ENCODE measurements at places on chromosomes 2 and 18. TPM values are rescaled to one million over a fixed set of nuclear protein-coding genes. Genes with fewer than 3 reads are reported as not detected.
A peak's percentile ranks its signal among the peaks of the same experiment; 100 is the strongest.

The ALLC gene
- total RNA-seq = not detected

The IL1R2 gene
- total RNA-seq = 3.9 TPM

The COL3A1 gene
- total RNA-seq = not detected

The CDCA7 gene
- total RNA-seq = 55.4 TPM

The CRYGC gene
- total RNA-seq = not detected

The IMPACT gene
- total RNA-seq = 6.1 TPM

The EMILIN2 gene
- total RNA-seq = 48.0 TPM

The ZNF512 gene
- total RNA-seq = 14.4 TPM

The VAMP8 gene
- total RNA-seq = 92.3 TPM

The DNAJC5G gene
- not detected for total RNA-seq

The CCDC121 gene
- 0.99 TPM for total RNA-seq

DNA sequence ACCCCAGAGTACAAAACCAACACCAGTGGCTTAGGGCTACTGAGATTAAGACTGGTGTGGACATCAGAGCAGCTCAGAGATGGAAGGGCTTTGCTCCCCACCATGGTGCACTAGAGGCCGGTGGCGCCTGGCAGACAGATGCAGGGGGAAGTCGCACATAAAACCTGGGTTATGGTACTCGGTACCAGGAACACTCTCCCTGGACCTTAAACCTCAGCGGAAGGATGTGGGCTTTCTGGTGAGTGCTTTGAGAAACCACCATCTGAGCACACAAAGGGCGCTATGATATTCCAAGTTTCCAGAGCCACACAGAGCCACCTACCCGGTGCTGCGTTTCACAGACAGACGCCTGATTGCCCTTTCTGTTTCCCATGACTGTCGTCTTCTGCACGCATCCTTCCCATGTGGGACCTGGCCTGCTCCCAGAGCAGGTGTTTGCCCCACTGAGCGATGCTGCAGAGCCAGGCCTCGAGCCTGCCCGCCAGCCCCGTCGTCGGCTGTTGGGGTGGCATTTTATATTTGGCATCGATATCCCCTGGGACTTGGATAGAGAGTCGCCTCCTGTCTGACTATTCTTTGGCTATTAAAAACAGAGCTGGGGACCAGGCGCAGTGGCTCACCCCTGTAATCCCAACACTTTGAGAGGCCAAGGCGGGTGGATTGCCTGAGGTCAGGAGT lies 89.5 kb upstream of the ODC1 start:
- no peak for DNase-seq

GRCh38 chr2:31107591-31108300 lies 30.5 kb downstream of the GALNT14 start:
- DNase-seq = no peak

- no peak for DNase-seq
Measured at GRCh38 chr2:233062946-233063268, 2.8 kb downstream of the INPP5D start.

GRCh38 chr2:176907341-176907740 lies 305.3 kb upstream of the HNRNPA3 start:
- DNase-seq = no peak

DNA sequence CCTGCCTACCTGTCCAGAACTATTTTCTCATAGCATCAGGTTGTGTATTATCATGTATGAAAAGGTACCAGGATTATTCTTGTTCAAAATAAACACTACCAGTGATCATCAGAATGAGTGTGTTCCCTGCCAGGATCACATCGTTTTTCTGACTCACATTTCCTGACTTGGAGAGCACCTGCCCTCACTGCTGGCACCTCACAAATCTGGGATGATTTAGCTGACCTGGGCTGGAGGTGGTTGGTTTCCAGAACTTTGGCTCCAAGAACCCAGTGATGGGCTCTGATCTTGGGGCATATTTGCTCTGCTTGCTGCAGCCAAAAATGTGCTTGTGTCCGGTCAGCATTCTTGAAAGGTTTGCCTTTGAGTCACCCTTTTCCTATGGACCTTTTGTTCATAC lies 836.3 kb upstream of the ACVR2A start:
- DNase-seq = no peak

- DNase-seq = no peak
Measured at GRCh38 chr2:239197146-239197545, 203.7 kb downstream of the HDAC4 start.

DNA sequence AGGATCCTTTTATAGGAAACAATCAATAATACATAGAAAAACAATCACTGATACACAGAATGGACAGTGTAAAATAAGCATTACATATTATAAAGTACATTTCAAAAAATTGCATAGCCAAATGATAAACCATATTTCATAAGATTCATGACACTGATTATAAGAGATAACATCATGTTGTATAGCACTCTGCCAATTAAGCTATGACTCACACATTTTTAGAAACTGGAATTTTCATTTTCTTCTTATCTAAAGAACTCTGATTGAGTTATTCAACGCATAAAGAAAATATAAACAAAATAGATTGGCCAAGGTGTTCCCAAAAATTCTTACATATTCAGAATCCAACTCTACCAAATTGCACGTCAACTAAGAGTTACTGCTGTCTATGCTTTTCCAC lies 5.9 kb downstream of the EPB41L3 start:
- DNase-seq = no peak

- DNase-seq = peak; percentile 68
Measured at GRCh38 chr2:225471482-225471881, 72.0 kb downstream of the NYAP2 start.

DNA sequence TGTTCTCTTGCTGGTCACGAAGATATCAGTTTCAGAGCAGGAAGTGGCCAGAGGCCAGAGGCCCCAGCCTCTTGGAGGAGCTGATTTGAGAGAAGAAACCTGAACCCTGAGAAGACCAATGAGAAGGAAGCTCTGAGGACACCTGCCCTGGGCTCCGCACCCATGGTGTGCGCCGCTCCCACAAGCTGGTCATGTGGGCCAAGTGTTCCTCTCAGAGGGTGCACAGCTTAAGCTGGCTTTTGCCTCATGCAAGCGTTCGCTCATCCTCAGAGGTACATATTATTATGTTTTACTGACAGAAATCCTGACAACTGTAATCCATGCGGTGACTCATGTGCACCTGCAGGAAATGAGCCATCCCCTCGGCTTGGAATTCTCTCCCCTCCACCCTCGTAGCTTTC lies 316.1 kb upstream of the MYT1L start:
- peak; percentile 10 for DNase-seq

DNA sequence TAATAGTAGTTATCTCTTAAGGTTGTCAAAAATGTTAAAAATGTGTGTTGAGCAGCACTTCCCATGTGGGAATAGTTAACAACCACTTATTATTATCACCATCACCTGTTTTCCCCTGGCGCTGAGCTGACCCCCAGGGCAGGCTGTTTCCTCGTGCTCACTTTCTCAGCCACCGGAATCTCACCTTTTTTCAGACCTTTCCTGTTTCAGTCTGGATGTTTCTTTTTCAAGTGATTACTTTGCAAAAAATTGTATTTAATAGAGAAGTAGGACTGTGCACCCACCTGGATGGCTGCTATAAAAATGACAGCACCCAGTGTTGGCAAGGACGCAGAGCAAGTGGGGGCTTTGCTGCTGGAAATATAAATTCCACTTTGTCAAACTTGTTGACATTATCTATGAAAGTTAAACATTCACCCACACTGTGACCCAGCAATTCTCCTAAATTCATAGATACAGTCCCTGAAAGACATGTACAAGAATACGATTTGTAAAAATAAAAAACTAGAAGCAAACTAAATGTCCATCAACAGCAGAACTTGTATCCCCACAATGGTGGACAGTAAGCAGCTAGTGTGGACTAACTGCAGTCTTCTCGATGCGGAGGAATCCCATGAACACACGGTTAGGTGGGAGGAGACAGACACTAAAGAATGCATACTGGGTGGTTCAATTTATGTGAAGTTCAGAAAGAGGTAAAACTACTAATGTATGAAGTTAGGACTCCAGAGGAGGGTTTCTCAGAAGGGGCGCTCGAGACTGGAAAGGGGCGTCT lies 66.5 kb downstream of the SOWAHC start:
- DNase-seq = peak; percentile 73

GRCh38 chr2:220185766-220186305 lies 558.4 kb downstream of the SLC4A3 start:
- no peak for DNase-seq

- DNase-seq = no peak
Measured at GRCh38 chr2:232416521-232417470, 10.2 kb downstream of the ALPG start.

- peak; percentile 32 for DNase-seq
Measured at GRCh38 chr2:66013456-66013855, 421.5 kb upstream of the MEIS1 start.

DNA sequence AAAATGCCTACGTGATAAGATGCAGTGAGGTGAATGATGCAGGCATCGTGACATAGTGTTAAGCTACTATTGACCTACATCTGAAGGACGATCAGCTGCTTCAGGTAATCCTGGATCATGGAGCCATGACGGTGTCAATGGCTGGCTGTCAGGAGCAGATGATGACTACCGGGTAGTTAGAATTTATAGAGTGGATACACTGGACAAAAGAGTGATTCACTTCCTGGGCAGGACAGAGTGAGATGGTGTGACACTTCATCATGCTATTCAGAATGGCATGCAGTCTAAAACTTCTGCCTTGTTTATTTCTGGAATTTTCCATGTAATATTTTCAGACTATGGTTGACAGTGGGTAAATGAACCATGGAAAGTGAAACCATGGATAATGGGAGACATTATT lies 29.5 kb downstream of the METTL8 start:
- DNase-seq = no peak

- DNase-seq = no peak
Measured at GRCh38 chr18:3824101-3824500, 374.1 kb downstream of the TGIF1 start.

GRCh38 chr2:133726973-133727372 lies 158.7 kb upstream of the NCKAP5 start:
- no peak for DNase-seq

Data from HT-29 (cell line).